ENCODE measurements at places on chromosomes 2 and 18.

DNA sequence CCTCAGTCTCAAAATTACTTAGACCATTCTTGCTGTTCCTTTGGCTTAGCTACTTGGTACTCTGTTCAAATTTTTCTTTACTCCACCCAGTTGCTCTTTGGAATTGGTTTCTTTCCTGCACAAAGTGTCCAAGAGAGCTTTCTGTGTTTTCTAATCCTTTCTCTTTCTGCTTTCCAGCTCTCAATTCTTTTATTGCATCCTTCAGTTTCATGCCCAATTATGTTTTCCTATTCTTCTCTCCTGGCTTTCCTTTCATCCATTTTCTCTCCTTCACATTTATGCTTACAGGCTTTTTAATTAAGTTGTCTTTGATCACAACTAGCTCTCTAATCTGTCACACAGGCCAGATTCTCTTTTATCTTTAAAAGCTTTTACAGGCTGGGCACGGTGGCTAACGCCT lies 38.2 kb downstream of the UBR3 start:
- DNase-seq, result no peak

- DNase-seq, result no peak
These were observed 215.6 kb upstream of the NABP1 start for GRCh38 chr2:191462370-191462769.

DNA sequence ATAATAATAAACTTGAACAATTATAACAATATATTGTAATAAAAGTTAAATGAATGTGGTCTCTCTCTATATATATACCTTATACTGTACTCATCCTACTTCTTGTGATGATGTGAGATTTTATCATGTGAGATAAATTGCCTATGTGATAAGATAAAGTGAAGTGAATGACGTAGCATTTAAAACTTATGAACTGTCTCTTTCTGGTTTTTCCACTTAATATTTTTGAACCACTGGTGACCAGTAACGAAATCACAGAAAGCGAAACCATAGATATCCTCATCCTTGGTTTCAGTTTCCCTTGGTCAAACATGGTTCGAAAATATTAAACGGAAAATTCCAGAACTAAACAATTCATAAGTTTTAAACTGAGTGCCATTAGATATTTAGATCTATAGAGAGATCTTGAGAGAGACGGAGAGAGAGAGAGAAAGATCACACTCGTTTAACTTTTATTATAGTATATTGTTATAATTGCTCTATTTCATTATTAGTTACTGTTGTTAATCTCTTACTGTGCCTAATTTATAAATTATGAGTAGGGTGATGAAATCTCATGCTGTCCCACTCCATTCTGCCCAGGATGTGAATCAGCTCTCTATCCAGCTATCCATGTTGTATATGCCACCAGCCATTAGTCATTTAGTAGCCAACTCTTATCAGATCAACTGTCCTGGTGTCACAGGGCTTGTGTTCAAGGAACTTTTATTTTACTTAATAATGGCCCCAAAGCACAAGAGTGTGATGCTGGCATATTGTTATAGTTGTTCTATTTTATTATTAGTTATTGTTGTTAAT lies 156.8 kb downstream of the THADA start:
- DNase-seq, result no peak

GRCh38 chr2:171924170-171924942 lies 2.1 kb downstream of the HAT1 start:
- DNase-seq, result no peak

DNA sequence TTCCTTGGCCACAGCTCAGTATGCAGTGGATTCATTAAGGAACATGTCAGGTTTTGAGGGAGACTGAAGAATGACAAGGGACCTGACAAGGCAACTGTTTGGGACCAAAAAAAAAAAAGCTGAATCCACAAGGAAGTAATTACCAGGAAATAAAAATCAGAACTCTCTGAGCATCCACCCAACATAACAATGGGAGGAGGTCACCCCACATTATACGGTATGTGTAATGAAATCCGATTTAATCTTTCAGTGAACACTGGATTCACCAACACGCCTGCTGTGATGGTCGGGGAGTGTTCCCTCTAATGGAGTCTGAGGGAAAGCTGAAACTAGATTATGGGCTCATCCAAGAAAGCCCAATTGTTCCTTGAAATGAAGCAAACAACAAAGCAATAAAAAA lies 329.3 kb downstream of the ETAA1 start:
- no peak for DNase-seq

- DNase-seq, result no peak
These were observed 149.2 kb upstream of the GYPC start for GRCh38 chr2:126506786-126507185.

GRCh38 chr2:56286936-56287335 lies 103.1 kb downstream of the CCDC85A start:
- DNase-seq, result no peak

- DNase-seq, result peak; percentile 36
These were observed 37.2 kb downstream of the CREG2 start for GRCh38 chr2:101349893-101350662.

GRCh38 chr2:74567881-74568280 lies 13.4 kb downstream of the DOK1 start:
- DNase-seq, result peak; percentile 47

DNA sequence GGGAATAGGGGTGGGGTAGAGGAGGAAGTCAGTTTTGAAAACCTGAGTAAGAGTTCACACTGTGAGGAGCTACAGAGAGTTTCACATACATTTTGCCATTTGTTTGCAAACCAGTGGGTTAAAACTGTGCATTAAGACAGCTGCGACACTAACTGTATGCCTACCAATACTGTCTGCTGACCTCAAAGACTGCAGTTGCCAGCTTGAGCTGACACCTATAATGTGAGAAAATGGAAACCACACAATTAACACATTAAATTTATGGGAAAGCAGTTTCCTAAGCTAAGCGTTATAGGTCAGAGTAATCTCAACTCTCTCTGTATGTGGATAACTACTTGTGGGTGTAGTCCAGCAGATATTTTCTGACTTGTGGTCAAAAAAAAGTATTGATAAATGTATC lies 756.6 kb upstream of the GCFC2 start:
- DNase-seq, result no peak

GRCh38 chr18:25229081-25229480 lies 122.9 kb downstream of the ZNF521 start:
- no peak for DNase-seq

- DNase-seq, result no peak
These were observed 9.5 kb upstream of the DUSP2 start for GRCh38 chr2:96154506-96155380.

GRCh38 chr2:241890524-241891235 lies 21.2 kb downstream of the RTP5 start:
- no peak for DNase-seq

- DNase-seq, result no peak
These were observed 5.4 kb downstream of the TTLL4 start for GRCh38 chr2:218716070-218716469.

DNA sequence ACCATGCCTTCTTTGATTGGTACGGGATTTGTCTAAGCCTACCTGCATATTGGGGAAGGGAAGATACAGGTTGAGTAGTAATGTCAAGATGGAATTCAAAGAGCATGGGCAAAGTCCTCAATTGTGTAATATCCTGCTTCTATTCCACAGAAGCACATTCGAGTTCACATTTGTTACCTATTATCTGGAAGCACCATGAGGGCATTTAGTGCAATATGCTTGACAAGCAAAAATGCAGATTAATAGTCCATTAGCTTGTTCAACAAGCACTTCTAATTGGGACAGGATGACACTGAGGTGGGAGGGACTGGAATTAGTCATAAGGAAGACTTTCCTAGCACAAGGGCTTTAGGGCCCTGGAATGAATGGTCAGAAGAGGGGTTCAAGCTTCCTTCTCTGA lies 40.5 kb downstream of the MYO5B start:
- DNase-seq, result no peak

GRCh38 chr18:77102259-77103040 lies 30.1 kb downstream of the MBP start:
- peak; percentile 39 for DNase-seq

DNA sequence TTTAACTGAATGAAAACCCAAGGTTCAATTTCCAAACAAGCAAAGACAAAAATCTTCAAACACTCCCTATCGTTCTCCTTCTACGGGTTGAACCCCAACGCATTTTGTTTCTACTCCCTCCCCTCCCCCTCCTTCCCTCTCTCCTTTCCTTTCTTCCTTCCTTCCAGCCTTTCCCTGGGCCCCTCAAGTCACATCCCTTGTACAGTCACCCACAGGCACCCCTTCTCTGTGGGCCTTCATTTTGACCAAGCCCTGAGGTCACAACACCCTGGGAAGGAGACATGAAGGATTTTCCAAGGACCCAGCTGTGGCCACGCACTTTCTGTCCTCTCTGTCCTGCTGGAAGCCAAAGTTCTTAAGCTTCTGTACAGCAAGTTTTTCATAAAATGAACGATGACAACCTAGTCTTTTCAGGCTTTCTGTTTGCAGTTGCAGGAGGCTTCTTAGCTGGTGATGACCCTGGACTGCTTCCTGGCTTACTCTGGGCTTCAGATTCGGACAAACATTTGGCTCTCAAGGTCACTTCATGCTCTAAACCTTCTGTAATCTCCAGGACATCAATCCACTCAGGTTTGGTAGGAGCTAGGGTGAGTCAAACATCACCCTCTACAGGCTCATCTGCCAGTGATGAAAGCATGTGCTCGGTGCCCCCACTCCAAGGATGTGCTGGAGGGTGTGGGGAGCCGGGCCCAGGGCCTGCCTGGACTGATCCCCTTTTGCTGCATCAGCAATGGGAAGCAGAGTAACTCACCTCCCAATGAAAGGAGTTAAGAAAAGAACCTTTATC lies 25.5 kb downstream of the TMEM247 start:
- DNase-seq, result no peak

- no peak for DNase-seq
These were observed 751 bp downstream of the IL18R1 start for GRCh38 chr2:102356381-102356712.

DNA sequence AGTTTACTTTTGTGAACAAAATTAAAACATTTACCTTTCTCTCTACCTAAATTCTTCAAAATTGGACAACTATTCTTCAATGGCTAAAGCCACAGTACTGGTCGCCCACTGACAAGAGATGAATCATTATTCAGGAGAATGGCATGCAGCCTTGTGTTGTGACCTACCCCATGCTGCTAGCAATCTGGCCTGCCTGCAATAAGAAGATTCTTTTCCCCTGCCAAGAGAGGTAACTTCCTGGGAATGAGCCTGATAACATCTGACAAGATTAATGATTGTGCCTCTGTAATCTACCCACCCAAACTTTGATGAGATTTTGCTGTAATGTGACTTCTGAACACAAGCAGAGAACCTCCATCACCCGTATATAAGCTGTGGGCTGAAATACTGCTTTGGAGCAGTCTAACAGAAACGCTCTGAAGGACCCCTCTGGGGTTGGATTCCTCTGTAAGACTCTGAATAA lies 47.0 kb upstream of the ST3GAL5 start:
- DNase-seq, result peak; percentile 91

GRCh38 chr2:235595422-235596010 lies 101.7 kb downstream of the AGAP1 start:
- DNase-seq, result peak; percentile 36

- no peak for DNase-seq
These were observed 15.1 kb upstream of the DARS1 start for GRCh38 chr2:136000502-136000901.

DNA sequence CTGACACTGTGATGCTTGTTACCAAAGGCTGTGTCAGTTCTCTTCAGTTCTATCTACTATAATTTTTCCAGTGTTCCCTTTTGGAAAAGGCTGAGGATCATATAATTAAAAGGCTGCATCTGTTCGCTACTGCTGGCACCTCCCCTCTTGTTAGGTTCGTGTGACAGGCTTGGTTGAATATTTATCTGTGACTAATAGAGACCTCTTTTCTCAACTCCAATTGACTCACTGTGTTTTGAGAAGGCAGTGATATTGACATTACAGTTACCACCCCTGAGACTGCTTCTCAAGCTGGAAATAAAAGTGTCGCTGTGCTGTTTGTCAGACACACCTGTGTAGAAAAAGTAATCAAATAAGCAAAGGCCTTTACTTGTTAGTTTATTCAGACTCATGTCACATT lies 205.5 kb upstream of the KCNH7 start:
- peak; percentile 86 for DNase-seq

- DNase-seq, result no peak
These were observed 814.5 kb upstream of the RAB6C start for GRCh38 chr2:129165006-129165405.

GRCh38 chr2:55093381-55093780 lies 43.1 kb upstream of the RTN4 start:
- DNase-seq, result no peak

GRCh38 chr18:74215863-74216262 lies 67.5 kb downstream of the TIMM21 start:
- DNase-seq, result no peak

DNA sequence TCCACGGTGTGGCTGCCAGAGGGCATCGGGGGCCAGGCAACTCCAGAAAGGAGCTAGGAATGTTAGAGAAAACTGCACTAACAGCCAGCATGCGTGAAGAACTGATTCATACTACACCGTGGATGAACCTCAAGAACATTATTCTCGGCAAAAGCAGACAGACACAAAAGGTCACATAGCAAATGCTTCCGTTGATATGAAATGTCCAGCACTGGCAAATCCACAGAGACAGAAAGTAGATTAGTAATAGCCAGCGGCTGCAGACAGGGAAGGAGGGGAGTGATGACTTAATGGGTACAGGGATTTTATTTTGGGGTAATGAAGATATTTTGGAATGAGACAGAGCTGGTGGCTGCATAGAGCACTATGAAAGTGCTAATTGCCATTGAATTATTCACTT lies 37.4 kb downstream of the SCTR start:
- peak; percentile 69 for DNase-seq

DNA sequence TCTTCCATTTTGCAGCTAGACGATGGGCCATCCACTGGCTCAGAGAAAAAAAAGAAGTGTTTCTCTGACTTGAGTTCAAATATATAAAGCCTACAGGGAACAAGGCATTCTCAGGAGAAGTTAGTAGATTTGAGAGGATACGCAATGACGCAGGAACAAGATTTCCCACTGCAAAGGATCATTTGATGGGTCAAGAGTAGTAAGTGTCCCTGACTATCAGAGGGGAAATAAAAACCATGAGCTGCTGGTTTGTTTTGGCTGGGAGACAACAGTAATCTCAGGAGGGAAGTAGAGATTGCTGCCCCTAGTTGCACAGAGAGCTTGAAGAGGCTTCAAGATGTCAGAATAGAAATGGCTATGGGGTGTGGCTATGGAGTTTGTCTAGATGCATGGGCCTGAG lies 22.3 kb upstream of the MYO1B start:
- no peak for DNase-seq

DNA sequence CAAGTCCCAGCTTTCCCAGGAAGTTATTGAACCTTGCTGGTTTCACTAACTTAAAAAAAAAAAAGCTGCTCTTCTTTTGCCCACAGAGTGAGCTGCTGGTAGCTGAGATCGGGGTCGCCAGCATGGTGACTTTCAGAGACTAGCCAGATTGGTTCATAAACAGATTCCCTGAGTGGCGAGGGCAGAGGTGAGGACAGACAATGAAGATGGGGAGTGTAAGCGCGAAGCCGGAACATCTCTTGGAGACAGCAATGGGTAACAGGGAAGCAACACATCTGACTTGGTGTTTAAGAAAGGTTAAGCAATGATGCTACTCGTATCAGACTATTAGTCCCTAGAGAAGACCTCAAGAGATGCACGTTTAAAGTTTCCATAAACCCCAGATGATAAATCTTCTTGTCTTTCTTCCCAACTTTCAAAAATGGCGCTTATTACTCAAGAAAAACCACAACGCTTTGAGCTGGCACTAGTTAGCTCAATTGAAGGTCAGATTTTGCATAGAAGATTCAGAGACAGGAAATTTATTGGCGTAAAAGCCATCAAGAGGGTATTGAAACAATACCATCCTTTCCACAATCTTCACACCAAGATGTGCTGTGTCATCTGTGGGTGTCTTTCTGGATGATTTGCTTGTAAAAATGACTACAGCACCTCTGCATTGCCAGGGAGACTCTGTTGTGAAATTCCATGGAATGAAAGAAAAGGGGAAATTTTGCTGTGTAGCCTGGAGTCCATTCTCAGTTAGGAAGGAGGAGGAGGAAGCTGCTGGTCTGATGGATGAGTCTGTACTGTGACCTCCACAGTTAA lies 193.1 kb upstream of the CXCR4 start:
- DNase-seq, result no peak
